ENCODE measurements at places on chromosomes 6 and 20. TPM values are rescaled to one million over a fixed set of nuclear protein-coding genes. Genes with fewer than 3 reads are reported as not detected.

ZFAND3 gene
- total RNA-seq = 24.4 TPM

GRCh38 chr6:94751641-94752329 lies 825.5 kb upstream of the MANEA start:
- DNase-seq = no peak

DNA sequence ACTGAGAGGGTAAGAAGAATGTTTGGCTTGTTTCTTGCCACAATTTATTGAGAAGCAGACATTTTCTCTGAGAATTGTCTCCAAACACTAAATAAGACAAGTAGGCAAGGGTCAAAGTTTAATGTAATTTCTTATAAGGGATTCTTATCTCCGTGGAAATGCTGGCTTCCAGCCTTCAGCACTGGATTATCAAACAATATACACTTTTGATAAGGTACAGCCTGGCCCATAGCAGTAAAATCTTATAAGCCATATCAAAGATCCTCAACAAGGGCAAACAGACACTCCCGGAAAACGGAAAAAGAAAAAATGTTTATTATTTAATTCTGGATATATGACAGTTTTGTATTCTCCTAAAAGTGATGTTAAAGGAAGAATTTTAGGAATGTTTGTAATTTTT lies 18.5 kb upstream of the ZSCAN9 start:
- DNase-seq = no peak

GRCh38 chr20:52166150-52166549 lies 25.4 kb downstream of the ZFP64 start:
- peak; percentile 35 for DNase-seq

TP53TG5 gene
- total RNA-seq = not detected

GINS1 gene
- total RNA-seq = 49.5 TPM

- no peak for DNase-seq
Measured at GRCh38 chr20:41300886-41301285, 16.6 kb downstream of the ZHX3 start.

DNA sequence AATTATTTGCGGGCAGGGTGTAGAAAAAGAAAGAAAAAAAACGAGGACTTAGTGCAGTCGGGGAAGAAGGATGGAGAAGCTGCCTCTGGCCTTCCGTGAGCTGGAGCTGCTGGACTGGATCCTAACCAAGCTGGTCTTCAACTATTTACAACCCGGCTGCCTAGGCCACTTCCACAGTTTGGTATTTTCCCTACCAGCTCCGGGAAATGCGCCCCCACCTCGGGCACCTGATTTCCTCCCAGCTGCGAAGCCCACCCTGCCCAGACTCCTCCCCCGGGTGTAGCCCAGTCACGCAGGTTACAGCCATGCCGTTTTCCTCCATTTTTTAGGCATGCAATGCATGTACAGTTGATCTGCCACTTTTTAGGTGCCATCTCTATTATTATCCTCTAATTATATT lies 21.2 kb downstream of the THEMIS start:
- no peak for DNase-seq

DNA sequence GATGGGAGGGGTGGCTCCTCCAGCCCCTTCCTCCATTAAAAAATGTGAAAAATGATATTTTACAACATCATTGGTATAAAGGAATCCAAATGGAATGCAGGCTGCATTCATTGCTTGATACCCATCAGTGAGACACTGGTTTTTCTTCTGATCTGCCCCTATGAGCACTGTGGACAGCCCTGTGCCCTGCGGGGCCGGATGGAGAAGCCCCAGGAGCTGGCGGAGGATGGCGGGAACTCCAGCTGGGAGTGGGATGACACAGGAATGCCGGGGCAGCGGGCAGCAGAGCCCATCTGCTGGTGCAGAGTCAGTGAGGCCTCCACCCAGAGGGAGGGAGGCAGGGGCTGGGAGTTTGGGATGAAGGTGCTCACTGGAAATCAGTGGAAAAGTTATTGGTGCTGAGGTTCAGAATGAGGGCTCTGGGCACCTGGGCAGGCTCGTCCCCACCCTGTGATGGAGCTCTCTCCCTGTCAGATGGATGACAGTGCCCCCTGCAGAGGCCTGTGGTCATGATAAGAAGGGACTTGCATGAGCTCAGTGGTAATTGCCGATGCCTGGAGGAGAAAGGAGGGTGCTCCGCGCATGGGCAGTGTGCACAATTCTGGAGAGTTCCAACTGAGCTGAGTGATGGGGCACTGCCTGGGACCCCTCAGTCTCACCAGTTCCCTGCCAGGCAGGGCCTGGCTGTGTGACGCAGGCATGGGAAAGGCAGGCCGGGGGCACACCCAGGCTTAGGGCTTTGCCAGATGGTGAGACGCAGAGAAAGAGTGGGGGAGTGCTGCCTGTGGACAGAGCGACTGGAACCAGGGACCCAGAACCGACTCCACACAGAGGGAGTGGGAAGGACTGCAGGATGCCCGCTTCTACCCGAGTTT lies 23.2 kb downstream of the CTCFL start:
- peak; percentile 72 for DNase-seq

DNA sequence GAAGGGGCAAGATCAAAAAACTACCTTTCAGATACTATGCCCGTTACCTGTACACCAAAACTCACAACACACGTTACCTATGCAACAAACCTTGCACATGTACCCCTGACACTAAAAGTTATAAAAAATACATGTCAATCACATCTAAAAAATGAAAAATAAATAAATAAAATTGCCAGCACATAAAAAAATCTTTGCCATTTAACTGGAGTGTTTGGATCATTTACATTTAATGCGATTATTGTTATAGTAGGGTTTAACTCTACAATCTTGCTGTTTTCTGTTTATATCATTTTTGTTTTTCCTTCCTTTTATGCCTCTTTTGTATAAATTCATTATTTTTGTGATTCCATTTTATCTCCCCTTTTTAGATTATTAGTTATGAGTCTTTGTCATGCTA lies 106.3 kb downstream of the RFX6 start:
- no peak for DNase-seq

DNA sequence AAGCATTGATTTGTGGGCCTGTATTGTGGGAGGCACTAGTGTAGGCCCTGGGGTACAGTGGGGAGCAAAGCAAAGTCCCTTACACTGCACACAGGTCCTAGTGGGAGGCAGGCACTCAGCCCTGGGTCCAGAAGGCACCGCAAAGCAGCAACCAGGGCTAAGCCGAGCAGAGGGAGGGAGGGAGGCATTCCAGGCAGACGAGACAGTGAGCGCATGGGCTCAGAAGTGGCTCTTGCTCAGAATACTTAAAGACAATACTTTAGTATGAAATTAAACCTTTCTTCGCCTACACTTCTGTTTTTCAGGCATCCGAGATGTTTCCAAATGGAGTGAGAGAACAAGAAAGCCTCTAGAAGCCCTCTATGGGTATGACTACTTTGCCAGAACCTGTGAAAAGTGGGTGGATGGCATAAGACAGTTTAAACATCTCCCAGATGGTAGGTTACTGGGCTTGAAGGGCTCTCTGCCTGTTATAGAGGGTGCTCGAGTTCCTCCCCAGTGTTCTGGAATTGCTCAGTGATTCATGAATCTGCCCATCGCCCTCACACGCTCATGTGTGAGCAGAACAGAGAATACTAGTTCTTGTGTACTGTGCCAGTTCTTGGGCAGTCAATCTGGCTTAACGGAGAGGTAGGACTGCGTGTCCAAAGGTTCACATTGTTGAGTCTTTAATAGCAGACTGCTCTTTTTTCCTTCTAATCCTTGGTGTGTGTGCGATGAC lies 18.7 kb downstream of the BPHL start:
- DNase-seq = no peak

DNA sequence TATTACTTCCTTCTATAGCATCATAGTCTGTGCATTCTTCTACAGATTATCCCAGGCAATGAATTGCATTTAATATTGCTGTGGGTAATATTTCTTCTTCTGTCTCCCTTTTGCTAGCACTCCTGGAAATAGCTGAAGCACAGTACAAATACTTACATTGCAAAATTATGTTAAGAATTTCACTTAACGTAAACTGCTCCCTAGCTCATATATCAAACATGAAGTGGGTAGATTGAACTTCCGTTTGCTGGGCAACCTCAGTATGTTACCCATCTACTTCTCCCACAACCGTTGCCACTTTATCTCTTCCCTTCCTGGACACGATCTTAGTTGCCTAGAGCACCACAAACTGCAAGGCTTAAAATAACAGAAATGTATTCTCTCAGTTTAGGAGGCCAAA lies 963.3 kb downstream of the KIF16B start:
- DNase-seq = no peak

MEI4 gene
- not detected for total RNA-seq

Measured in SJSA1 (cell line).